ENCODE measurements at places on chromosomes 3 and 15. TPM values are rescaled to one million over a fixed set of nuclear protein-coding genes. Genes with fewer than 3 reads are reported as not detected.

Gene NR2E3
- not detected for total RNA-seq

Gene IL17RD
- 1.00 TPM for total RNA-seq

Gene MYLK
- total RNA-seq, result 2.8 TPM

Gene ETV5
- total RNA-seq, result 15.7 TPM

Gene GABRA5
- not detected for total RNA-seq

Gene CCDC54
- total RNA-seq, result not detected

Gene SLC6A6
- 25.5 TPM for total RNA-seq

Gene TIMP4
- 54.6 TPM for total RNA-seq

Gene LMAN1L
- total RNA-seq, result not detected

Gene CRABP1
- total RNA-seq, result not detected

Gene STAC
- 0.05 TPM for total RNA-seq

Gene EPHA3
- total RNA-seq, result 9.4 TPM

Gene FAM107A
- total RNA-seq, result 1.2 TPM

Gene GPR62
- total RNA-seq, result not detected

Gene PDIA5
- total RNA-seq, result 62.2 TPM

Gene SIDT1
- total RNA-seq, result not detected

Gene GPR149
- total RNA-seq, result not detected

Gene KLHL40
- total RNA-seq, result not detected

Gene KIF7
- total RNA-seq, result 27.4 TPM
